NK-92 treated with Interleukin-12 subunit alpha and Interleukin-12 subunit beta, amount 100 ng/mL, for 24 hours (cell line): ENCODE measurements at places on chromosomes 1 and 21.

DNA sequence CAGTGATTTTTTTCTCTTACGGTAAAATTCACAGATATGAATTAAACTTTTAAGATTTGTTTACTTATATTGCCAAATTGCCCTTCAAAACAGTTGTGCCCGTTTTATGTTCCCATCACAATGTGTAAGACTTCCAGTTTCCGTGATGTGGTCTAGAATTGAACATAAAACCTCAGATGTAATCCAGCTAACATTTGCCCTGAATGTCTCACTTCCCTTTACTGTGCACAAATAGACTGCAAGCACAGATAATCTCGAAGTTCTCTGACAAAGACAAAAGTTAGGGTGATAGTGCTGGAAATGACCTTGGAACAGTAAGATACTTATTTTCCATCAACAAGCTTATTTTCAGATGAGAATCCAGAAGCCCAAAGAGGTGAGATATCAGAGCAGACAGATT lies 177.5 kb downstream of the ZZZ3 start:
- no peak for DNase-seq

- DNase-seq: no peak
Observed at GRCh38 chr1:181152892-181153633, 64.6 kb downstream of the IER5 start.

GRCh38 chr1:247407180-247407616 lies 8.8 kb upstream of the NLRP3 start:
- DNase-seq: peak; percentile 22

DNA sequence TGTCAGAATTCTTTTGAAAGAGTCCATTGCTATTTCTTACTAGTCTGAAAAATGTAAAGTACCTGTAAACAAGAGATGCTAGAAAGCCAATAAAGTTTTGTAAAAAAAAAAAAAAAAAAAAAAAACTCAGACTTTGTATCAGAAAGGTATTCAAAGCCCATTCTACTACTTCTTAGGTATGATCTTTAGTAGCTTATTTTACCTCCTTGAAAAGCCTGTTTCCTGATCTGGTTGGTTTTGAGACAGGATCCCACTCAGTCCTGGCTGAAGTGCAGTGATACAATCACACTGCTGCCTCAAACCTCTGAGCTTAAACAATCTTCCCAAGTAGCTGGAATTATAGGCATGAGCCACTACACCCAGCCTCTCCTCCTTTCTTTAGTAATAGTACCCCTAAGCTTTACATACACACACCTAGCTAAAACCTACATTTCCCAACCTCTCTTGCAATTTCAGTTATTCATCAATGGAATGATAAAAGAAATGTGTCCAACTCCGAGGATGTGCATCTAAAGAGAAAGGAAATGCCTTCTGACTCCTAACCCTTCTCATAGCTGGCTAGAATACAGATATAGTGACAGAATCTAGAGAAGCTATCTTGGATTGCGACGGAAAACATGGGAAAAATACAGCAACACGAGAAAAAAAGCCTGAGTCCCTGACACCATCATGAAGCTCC lies 30.6 kb downstream of the EPS15 start:
- DNase-seq: no peak
